ENCODE measurements at places on chromosomes 6 and 20. TPM values are rescaled to one million over a fixed set of nuclear protein-coding genes. Genes with fewer than 3 reads are reported as not detected.

Gene CLPSL2
- polyA plus RNA-seq: not detected

Gene SDCBP2
- polyA plus RNA-seq: 20.1 TPM

Gene SLC26A8
- polyA plus RNA-seq: 5.7 TPM

Gene TRAPPC3L
- 0.45 TPM for polyA plus RNA-seq

Gene ULBP3
- 6.9 TPM for polyA plus RNA-seq

Gene CPNE5
- 88.4 TPM for polyA plus RNA-seq

Gene OOEP
- not detected for polyA plus RNA-seq

Gene CASS4
- 0.74 TPM for polyA plus RNA-seq

Gene C6orf58
- polyA plus RNA-seq: 1.6 TPM

Gene HAO1
- not detected for polyA plus RNA-seq

Gene ABHD16B
- polyA plus RNA-seq: not detected

Gene ADGRF5
- 11.7 TPM for polyA plus RNA-seq

DNA sequence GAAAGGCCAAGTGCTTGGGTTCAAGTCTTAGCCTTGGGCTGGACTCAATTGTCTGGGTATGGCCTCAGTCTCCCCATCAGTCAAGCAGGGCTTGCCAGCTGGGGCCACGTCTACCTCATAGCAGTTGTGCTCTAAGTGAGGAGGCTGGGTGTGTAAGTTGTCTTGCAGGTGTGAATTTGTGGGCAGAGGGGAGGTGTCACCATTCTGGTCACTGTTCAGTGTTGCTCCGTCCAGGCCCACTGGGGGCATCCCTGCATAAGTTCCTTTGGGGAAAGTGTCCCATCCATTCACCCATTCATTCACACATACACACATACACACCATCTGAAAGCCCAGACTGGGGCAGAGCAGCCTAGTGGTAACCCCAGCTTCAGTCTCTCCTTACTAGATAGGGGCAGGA lies 36.3 kb downstream of the TFEB start:
- no peak overlapping the region for H3K4me3 ChIP-seq
- H3K36me3 ChIP-seq: peaks cover 6% of the 10 kb centered on the region
- DNase-seq: no peak
- peak overlapping the region; percentile 89 for H3K27ac ChIP-seq
- H3K27me3 ChIP-seq: no peaks in the 10 kb centered on the region

- no peak overlapping the region for H3K4me3 ChIP-seq
- peaks cover 47% of the 10 kb centered on the region for H3K36me3 ChIP-seq
- peaks cover 45% of the 10 kb centered on the region for H3K4me1 ChIP-seq
- peak overlapping the region; percentile 64 for H3K27ac ChIP-seq
Measured at GRCh38 chr20:37356387-37356786, 10.4 kb downstream of the SRC start.

DNA sequence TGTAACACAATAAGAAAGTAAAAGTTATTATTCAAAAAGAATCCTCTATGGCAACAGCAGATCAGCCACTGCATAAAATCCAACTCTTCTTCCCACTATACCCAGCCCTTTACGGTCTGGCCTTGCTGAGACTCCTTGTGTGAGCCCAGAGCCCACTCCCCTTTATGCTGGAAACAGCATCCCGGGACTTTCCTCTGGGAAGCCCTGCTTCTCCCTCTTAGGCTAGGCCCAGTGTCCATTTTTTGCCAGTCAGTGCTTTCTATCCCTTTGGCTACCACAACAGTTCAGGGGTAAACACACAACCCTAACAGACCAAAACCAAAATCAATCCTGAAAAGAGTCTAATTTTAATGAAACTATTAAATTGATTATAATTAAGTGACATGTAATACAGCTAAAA lies 20.6 kb downstream of the FKBP5 start:
- no peaks in the 10 kb centered on the region for H3K4me1 ChIP-seq
- DNase-seq: no peak
- H3K4me3 ChIP-seq: no peak overlapping the region

DNA sequence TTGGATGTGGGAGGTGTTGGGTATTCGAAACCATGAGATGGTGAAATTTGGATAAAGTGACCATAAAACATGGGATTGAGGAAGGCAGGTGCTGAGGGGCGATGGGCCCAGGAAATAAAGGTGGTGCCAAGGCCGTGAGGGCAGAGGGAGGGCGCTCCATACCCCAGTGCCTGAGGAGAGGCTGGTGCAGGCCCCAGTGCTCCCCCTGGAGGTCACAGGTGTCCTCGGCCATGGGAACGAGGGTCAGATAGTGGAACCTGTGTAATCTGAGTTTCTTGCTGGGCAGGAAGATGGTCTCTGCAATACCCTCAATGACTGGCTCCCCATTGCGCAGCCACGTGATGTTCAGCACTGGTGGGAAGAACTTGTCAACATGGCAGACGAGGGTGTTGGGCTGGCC lies 16.2 kb downstream of the HLA-DPB1 start:
- no peaks in the 10 kb centered on the region for H3K27me3 ChIP-seq
- DNase-seq: no peak
- no peaks in the 10 kb centered on the region for H3K36me3 ChIP-seq
- H3K27ac ChIP-seq: no peak overlapping the region

DNA sequence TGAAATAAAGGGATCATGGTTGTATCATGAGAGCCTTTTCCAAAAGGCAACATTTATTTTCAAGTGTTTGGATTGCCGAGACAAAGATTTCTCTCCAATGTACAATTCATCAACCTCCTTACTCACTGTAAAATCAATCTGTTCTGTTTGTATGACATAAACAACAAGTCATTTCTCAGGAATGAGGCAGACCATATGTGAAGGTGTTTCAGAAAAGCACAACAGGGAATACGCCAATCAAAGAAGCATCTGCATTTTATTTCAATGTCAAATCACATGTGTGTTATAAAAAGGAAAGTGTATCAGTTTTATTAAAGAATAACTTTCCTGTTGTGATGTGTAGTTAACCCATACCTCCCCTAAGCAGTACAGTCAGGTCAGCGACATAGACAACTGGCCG lies 653.7 kb downstream of the TFAP2A start:
- no peaks in the 10 kb centered on the region for H3K36me3 ChIP-seq
- no peaks in the 10 kb centered on the region for H3K4me1 ChIP-seq
- H3K27me3 ChIP-seq: no peaks in the 10 kb centered on the region
- no peak overlapping the region for H3K27ac ChIP-seq

- H3K4me1 ChIP-seq: no peaks in the 10 kb centered on the region
- no peak overlapping the region for H3K27ac ChIP-seq
- peak; percentile 85 for DNase-seq
- H3K36me3 ChIP-seq: peaks cover 2% of the 10 kb centered on the region
- peak overlapping the region; percentile 38 for H3K4me3 ChIP-seq
- no peaks in the 10 kb centered on the region for H3K27me3 ChIP-seq
Measured at GRCh38 chr6:31180500-31180899, 10.0 kb upstream of the POU5F1 start.

DNA sequence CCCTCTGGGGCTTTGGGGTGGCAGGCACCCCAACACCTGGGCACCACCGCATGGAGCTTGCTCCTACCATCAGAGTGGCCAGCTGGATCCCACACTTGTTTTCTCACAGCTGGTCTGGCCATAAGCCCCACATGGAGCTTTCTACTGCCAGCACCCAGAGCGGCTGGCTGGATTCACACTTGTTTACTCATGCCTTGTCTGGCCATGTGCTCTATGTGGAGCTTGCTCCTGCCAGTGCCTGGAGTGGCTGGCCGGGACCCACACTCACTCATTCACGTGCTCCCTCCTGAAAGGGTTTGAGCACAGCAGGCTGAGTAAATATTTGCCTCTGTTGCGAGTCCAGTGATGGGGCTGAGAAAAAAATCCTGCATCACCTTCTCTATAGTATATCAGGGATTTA lies 487.0 kb downstream of the CD109 start:
- H3K27ac ChIP-seq: no peak overlapping the region
- H3K4me1 ChIP-seq: no peaks in the 10 kb centered on the region
- no peaks in the 10 kb centered on the region for H3K27me3 ChIP-seq
- H3K4me3 ChIP-seq: no peak overlapping the region

GRCh38 chr6:90462102-90462501 lies 124.8 kb downstream of the MAP3K7 start:
- no peaks in the 10 kb centered on the region for H3K27me3 ChIP-seq
- no peak for DNase-seq
- no peak overlapping the region for H3K4me3 ChIP-seq
- H3K27ac ChIP-seq: no peak overlapping the region

GRCh38 chr20:19807191-19807945 lies 49.3 kb downstream of the RIN2 start:
- H3K4me3 ChIP-seq: no peak overlapping the region
- no peak for DNase-seq
- peaks cover 9% of the 10 kb centered on the region for H3K4me1 ChIP-seq
- H3K27me3 ChIP-seq: no peaks in the 10 kb centered on the region
- no peak overlapping the region for H3K27ac ChIP-seq
- H3K36me3 ChIP-seq: peaks cover 16% of the 10 kb centered on the region

- H3K27me3 ChIP-seq: no peaks in the 10 kb centered on the region
- H3K4me3 ChIP-seq: no peak overlapping the region
- no peak for DNase-seq
- H3K4me1 ChIP-seq: no peaks in the 10 kb centered on the region
- no peak overlapping the region for H3K27ac ChIP-seq
Measured at GRCh38 chr6:52108128-52108527, 20.7 kb upstream of the PKHD1 start.

DNA sequence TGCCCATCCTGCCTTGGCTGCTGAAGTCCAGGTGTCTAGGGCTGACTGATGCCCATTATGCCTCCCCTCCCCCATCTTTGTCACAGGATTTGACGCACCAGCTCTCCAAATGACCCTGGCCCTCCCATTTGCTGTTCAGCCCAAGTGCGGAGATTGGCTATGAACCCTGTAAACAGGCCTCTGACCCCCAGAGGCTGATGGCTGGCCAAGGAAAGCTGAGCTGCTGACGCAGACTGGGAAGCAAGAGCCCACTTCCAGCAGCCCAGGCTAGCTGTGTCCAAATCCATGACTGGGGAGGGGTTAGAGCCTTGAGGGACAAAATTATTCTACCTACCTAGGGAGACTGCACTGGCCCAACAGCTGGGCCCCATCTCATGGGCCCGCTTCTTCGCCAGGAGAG lies 797 bp upstream of the GNRH2 start:
- DNase-seq: no peak
- peaks cover 52% of the 10 kb centered on the region for H3K36me3 ChIP-seq
- peaks cover 27% of the 10 kb centered on the region for H3K4me1 ChIP-seq
- no peaks in the 10 kb centered on the region for H3K27me3 ChIP-seq

GRCh38 chr20:48813930-48814546 lies 13.8 kb downstream of the PREX1 start:
- no peak overlapping the region for H3K4me3 ChIP-seq
- H3K27ac ChIP-seq: peak overlapping the region; percentile 29
- H3K27me3 ChIP-seq: no peaks in the 10 kb centered on the region
- peaks cover 4% of the 10 kb centered on the region for H3K36me3 ChIP-seq
- no peak for DNase-seq

- no peaks in the 10 kb centered on the region for H3K27me3 ChIP-seq
- no peaks in the 10 kb centered on the region for H3K4me1 ChIP-seq
- no peak overlapping the region for H3K4me3 ChIP-seq
- no peaks in the 10 kb centered on the region for H3K36me3 ChIP-seq
- H3K27ac ChIP-seq: no peak overlapping the region
Measured at GRCh38 chr6:74814440-74814839, 391.4 kb downstream of the COL12A1 start.

DNA sequence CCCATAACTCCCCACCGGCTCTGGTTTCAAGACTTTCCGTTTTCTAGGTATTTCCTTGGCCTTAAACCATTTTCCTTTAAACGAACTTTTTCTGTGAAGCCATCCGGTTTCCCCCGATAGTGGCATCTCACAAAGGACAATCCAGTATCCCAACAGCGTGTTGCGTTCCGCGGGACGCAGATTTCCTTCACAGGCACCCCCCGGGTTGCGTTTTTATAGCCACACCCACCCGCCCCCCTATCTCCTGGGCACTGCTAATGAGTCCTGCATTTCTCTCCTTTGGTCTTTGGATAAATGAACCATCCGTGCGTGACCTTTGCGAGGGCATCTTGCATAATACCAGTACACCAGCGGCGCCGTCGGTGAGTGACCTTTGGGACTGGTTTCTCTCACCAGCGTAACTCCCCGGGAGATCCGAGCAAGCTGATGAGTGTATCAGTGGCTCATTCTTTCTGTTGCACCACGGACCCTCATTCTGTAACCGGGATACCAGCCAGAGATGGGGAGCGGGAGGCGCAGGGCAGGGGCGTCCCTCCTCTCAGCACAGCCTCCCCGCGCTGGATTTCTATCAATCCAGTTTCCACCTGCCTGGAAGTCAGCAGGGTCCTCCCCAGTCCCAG lies 586 bp upstream of the NQO2 start:
- DNase-seq: no peak
- peaks cover 23% of the 10 kb centered on the region for H3K4me1 ChIP-seq
- H3K27me3 ChIP-seq: no peaks in the 10 kb centered on the region

GRCh38 chr6:158402184-158402583 lies 89.9 kb downstream of the TULP4 start:
- H3K27me3 ChIP-seq: no peaks in the 10 kb centered on the region
- no peak overlapping the region for H3K4me3 ChIP-seq
- no peaks in the 10 kb centered on the region for H3K4me1 ChIP-seq
- H3K36me3 ChIP-seq: peaks cover 3% of the 10 kb centered on the region

GRCh38 chr20:49969946-49970345 lies 12.8 kb upstream of the SNAI1 start:
- H3K27me3 ChIP-seq: no peaks in the 10 kb centered on the region
- no peak for DNase-seq
- no peaks in the 10 kb centered on the region for H3K36me3 ChIP-seq
- H3K27ac ChIP-seq: no peak overlapping the region
- H3K4me1 ChIP-seq: no peaks in the 10 kb centered on the region

DNA sequence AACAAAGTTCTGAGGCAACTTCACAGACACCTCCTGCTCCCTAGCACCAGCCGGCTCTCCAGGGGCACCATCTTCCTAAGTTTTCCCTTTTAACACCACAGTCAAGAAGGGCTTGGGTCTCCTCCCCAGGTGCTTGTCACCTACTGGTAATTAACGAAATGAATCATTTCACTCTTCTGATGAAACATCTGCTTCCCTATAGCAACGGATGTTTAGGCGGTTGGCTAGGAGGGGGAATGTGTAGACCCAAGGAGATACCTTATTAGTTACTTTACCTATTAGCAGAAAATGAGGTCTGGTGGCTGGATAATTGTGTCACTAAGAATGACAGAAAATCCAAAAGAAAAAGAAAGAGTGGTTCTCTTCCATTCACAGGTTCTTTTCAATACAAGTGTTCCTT lies 46.3 kb upstream of the FABP7 start:
- no peak overlapping the region for H3K27ac ChIP-seq
- H3K36me3 ChIP-seq: no peaks in the 10 kb centered on the region
- H3K4me1 ChIP-seq: peaks cover 4% of the 10 kb centered on the region
- no peak overlapping the region for H3K4me3 ChIP-seq

- no peaks in the 10 kb centered on the region for H3K27me3 ChIP-seq
- no peaks in the 10 kb centered on the region for H3K36me3 ChIP-seq
- peak overlapping the region; percentile 70 for H3K27ac ChIP-seq
- DNase-seq: no peak
- peaks cover 45% of the 10 kb centered on the region for H3K4me1 ChIP-seq
Measured at GRCh38 chr20:32484225-32484957, 100.7 kb downstream of the NOL4L start.

DNA sequence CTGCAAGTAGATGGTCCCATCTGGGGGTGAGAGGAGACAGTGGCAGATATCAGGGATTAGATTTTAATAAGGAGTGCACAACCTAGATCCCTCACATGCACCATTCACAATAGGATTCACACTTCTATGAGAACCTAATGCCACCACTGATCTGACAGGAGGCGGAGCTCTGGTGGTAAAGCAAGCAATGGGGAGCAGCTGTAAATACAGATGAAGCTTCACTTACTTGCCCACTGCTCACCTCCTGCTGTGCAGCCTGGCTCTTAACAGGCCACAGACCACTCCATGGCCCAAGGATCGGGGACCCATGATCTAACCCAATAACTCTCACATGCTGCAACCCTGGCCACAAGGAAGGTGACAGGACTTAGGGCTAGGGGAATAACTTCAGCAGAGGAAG lies 75.4 kb downstream of the ZNF133 start:
- DNase-seq: no peak
- no peaks in the 10 kb centered on the region for H3K27me3 ChIP-seq
- H3K4me3 ChIP-seq: no peak overlapping the region
- H3K27ac ChIP-seq: no peak overlapping the region
- no peaks in the 10 kb centered on the region for H3K4me1 ChIP-seq
- no peaks in the 10 kb centered on the region for H3K36me3 ChIP-seq

Data from spinal cord (tissue), 10 donors.